ENCODE measurements at places on chromosomes 11 and 22. TPM values are rescaled to one million over a fixed set of nuclear protein-coding genes. Genes with fewer than 3 reads are reported as not detected.

- DNase-seq = no peak
These were observed 530.2 kb downstream of the SOX6 start for GRCh38 chr11:15825976-15826650.

DNA sequence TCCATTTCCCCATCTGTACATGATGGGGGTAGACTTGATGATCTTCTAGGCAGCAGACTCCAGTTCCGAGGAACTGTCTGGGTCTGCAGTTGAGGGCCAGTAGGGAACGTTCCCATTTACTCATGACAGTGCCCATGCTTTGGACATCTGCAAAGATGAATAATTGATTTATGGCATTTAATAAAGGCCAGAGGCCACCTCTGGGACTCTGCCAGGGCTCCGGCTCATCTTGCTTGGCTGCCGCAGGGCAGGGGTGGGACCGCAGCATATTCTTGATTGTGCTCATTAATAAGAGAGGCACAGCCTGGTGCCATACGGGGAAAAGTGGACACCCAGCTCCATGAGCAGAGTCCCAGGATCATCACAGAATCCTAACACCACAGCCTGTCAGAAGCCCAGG is 28.1 kb upstream of the KLHL35 start:
- DNase-seq = no peak

DNA sequence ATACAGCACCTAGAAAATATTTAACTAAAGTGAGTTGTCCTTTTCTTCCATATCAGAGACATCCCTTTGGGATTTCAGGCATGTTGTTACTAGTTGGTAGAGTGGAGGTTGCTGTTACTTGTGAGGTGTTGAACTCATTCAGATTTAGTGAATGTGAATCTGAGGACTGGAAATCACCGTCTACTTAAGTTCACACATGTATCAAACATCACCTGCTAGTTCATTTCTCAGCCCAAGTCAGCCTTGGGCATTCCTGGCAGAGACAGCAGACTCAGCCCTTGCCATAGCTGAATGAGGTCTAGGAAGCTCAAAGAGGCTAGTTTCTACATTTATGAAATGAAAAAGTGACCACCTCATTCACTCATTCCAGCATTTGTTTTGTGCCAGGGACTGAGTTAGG is 9.7 kb downstream of the KDELR3 start:
- no peak for DNase-seq

DNA sequence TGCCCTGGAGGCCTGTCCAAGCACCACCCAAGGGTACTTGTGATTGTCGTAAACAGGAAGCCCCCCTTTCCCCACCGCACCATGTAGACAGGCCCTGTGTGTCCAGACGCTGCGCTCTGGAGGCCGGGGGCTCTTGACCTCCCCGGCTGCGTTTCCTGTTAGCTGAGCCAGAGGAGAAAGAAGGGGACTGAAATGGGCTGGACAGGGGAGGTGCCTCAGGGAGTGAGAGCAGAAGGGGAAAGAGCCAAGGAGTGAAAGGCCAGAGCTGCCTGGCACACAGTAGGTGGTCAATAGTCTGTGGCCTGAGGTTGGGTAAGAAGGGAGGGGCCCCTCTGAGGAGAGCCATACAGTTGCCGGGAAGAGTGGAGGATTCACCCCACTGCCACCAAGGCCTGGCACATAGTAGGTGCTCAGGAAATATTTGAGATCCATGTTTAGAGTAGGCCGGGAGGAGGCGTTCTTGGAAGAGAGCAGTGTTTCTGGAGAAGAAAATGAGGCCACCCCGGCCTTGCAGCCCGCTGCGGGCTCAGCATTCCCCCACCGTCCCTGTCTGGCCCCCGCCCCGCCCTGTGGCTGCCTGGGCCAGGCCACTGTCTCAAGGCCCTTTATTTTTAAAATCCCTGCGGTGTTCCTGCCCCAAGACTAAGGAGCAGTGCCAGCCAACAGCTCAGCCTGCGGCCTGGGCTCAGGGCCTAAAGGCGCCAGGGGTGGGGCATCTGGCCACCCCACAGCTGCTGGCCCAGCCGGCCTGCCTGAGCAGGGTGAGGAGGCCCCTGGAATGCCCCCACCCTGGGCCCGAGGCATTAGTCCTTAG is 13.6 kb upstream of the CDC42EP1 start:
- no peak for DNase-seq

The OR51B4 gene
- not detected for total RNA-seq

The YPEL4 gene
- total RNA-seq = 0.13 TPM

The ALG12 gene
- total RNA-seq = 25.0 TPM

- DNase-seq = no peak
These were observed 56.2 kb downstream of the CYP2R1 start for GRCh38 chr11:14835496-14836492.

DNA sequence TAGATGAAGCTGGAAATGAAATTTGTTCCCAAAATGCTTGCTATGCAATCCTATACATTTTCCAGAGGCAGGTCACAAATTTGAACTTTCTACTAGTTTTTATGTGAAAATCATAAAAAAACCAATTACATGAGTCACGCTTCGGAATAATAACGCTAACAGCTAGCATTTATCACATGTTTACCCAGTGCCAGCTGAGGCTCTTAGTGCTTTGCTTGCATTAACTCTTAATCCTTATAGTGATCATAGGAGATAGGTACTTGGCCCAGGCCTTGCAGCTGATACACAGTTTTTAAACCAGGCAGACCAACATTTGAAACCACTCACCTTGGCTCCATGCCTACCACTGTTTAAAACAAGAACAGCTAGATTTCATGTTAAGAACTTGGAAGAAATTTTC is 131.8 kb upstream of the RAG2 start:
- no peak for DNase-seq

The NLRP6 gene
- total RNA-seq = not detected

The MS4A14 gene
- not detected for total RNA-seq

- no peak for DNase-seq
These were observed 120.2 kb downstream of the BCR start for GRCh38 chr22:23300476-23300875.

GRCh38 chr22:37161443-37161842 is 11.7 kb upstream of the IL2RB start:
- no peak for DNase-seq

- DNase-seq = no peak
These were observed 62.2 kb downstream of the DKK3 start for GRCh38 chr11:11946180-11946579.

GRCh38 chr11:87038235-87038977 is 672 bp downstream of the TMEM135 start:
- no peak for DNase-seq

The KRTAP5-2 gene
- not detected for total RNA-seq

- no peak for DNase-seq
These were observed 590 bp upstream of the CD6 start for GRCh38 chr11:60970890-60971289.

DNA sequence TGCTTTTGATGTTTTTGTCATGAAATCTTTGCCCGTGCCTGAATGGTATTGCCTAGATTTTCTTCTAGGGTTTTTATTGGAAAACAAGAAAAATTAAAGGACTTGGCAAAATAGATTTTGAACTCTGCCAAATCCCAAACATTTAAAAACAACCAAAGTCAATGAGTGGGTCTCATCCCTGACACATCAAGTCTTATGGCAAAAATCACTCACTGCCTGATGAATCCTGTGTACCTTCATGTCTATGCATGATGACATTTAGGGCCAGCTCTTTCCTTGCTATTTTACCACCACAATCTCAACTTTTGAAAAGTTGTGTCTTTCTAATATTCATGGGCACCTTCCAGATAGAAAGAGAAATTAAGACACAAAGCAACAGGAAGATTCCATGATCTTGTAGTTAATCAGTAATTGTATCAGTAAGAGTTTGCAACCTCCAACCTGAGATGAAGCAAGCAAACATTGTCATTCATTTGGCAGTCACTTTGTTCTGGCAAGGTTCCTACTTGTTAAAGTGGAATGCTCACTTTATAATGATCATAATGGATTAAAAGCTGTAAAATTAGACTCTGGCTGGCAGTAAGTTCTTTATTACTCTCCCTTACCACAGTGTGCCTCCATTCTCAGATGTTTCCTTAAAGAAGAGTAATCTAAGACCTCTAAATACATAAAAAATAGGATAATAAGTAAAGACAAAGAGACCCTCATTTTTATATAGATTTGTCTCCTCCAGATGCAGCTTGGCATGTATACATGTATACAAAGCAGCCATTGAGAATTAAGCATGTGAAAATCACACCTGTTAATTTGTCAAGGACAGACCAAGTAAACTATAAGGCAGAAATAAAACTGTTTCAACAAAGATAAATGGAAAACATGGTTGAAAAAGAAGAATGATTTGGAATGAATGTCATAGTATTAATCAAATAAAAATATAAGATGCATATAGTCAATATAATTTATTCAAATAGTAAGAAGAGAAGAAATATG is 51.6 kb downstream of the ETS1 start:
- DNase-seq = no peak

DNA sequence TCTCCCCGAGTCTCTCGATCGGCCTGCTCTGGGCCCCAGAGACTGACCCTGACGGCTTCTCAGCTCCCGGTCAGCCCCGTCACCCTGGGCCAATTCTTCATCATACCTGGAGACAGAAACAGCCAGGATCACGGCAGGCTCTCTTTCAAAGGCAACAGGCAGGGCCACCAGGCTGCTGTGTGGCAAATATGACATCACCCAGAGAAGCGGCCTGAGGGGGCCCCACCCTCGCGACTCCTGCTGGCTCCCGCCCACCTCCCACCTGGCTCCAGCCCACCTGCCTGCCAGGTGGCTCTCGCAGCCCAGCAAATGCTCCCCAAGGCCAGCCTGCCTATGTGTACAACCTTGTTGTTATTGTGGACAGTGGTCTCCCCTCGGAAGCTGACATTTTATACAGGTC is 24.9 kb upstream of the PACSIN2 start:
- DNase-seq = no peak

DNA sequence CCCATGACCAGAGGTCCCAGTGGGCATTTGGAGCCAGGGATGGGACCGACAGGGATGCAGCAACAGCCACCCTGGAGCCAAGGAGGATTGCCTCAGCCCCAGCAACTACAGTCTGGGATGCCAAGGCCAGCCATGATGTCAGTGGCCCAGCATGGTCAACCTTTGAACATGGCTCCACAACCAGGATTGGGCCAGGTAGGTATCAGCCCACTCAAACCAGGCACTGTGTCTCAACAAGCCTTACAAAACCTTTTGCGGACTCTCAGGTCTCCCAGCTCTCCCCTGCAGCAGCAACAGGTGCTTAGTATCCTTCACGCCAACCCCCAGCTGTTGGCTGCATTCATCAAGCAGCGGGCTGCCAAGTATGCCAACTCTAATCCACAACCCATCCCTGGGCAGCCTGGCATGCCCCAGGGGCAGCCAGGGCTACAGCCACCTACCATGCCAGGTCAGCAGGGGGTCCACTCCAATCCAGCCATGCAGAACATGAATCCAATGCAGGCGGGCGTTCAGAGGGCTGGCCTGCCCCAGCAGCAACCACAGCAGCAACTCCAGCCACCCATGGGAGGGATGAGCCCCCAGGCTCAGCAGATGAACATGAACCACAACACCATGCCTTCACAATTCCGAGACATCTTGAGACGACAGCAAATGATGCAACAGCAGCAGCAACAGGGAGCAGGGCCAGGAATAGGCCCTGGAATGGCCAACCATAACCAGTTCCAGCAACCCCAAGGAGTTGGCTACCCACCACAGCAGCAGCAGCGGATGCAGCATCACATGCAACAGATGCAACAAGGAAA is 27.3 kb upstream of the L3MBTL2 start:
- no peak for DNase-seq

The VPREB1 gene
- total RNA-seq = not detected

DNA sequence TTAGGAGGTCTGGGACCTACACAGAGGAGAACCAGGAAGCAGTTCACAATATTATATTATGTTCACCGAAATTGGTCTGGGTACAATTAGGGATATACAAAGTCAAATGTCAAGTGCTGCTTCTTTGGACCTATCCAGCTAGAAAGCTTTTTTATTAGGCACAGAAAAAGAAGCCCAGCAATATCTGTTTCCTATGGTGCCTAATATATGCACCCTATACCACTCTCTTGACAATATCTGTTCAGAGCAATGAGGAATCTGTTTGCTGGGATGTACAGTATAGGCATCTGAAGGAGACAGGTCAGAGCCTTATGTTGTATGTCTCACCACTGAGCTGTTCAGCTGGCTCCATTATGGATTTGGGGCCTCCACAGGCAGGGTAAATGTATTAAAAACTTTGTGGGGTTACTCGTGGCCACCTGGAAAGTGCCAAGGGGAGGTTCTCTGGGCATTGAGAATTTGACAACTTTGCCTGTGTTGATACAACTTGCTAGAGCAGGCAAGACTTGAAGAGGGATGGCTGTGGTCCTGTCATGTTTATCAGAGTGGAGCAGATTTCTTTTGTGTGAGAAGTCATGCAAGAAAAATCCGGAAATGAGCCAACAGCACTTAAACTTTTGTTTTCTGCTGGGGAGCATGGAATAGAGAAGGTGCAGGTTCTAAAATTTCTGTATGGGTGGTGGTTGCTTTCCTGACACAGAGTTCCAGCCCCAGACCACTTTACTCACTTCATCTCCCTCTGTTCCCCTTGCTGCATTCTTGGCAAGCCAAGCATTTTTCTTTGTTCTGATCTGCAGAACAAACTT is 10.1 kb downstream of the STIM1 start:
- DNase-seq = no peak

The CALCA gene
- 0.61 TPM for total RNA-seq

The NAV2 gene
- 73.6 TPM for total RNA-seq

- peak; percentile 79 for DNase-seq
These were observed at the start of gene CEND1 for GRCh38 chr11:789943-790342. Gene CEND1 (minus strand): TSS chr11:790090. CDS start chr11:788576, 1,514 bp downstream.

The SOX10 gene
- total RNA-seq = 2.7 TPM

GRCh38 chr11:106789406-106789805 is 228.9 kb downstream of the GUCY1A2 start:
- no peak for DNase-seq

The APOBEC3G gene
- 2.0 TPM for total RNA-seq

- DNase-seq = no peak
These were observed 16.3 kb upstream of the CYP2R1 start for GRCh38 chr11:14908214-14908880.

Measured in H1 (cell line).